ENCODE measurements at places on chromosomes 1 and 21. TPM values are rescaled to one million over a fixed set of nuclear protein-coding genes. Genes with fewer than 3 reads are reported as not detected.

DNA sequence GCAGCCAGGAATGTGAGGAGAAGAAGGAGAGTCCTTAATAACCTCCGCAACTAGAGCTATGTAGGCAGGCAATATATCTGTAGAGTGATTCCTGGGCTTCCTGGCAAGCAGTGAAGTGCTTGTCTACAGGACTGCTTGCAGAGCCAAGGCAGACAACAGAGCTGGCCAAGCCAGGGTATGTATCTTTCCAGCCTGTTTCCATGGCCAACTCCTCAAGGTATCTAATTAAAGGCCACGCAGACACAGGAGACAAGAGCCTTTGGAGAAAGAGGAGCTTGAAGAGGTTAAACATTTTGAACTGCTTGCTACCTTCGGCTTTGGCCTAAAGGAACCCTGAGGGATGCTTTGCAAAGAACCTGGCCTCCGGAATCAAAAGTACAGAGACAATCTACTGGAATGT, 137.4 kb downstream of the PIGK start:
- no peak for DNase-seq

Gene COL6A2
- polyA plus RNA-seq: 52.4 TPM

- DNase-seq: no peak
These were observed 5.7 kb downstream of the ZC3H12A start for GRCh38 chr1:37480125-37480466.

Gene PODN
- polyA plus RNA-seq: 1.4 TPM

- no peak for DNase-seq
These were observed 34.5 kb upstream of the BCAR3 start for GRCh38 chr1:93716163-93716562.

Gene GSTM5
- polyA plus RNA-seq: 9.1 TPM

- no peak for DNase-seq
These were observed 70.9 kb upstream of the SAMSN1 start for GRCh38 chr21:14617040-14617393.

- no peak for DNase-seq
These were observed 44.2 kb downstream of the CTH start for GRCh38 chr1:70455291-70455690.

DNA sequence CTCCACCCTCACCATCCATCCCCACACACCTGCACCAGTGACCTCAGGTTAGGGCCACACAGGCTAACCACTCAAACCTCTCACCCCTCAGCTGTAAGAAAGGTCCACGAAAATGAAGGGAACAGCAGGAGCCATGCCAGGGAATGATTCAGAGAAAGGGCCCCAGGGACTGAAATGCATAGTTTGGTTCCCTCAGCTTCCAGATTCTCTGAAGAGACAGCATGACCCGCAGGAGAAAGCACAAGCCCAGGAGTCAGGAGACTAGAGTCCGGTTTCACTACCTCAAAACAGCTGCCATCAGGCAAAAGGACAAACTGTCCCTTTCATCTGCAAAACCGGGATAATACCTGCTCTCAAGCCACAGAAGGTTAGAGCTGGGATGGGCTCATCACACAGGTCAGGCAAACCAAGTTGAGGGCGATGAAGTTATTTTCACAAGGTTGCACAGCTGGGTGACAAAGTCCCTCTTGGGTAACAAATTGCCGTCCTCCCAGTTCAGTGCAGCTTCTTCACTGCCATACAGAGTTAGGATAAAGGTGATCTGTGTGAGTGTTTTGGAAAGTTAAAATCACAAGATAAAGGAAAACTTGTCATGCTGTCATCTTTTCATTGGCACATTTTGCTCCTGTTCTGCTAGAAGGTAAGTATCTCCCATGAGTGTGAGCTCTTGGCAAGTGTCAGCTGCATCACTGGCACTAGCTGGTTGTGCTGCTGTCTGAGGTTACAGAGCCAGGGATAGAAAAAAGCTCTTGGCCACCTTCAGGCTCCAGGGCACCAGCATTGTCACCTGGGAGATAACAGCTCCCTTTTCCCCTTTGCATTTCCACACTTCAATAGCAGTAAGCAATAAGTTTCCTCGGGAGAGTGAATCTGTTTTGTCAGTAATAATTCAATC, 120.4 kb downstream of the KCNH1 start:
- DNase-seq: no peak

Gene DOCK7
- 11.0 TPM for polyA plus RNA-seq

Gene WNT2B
- 0.75 TPM for polyA plus RNA-seq

DNA sequence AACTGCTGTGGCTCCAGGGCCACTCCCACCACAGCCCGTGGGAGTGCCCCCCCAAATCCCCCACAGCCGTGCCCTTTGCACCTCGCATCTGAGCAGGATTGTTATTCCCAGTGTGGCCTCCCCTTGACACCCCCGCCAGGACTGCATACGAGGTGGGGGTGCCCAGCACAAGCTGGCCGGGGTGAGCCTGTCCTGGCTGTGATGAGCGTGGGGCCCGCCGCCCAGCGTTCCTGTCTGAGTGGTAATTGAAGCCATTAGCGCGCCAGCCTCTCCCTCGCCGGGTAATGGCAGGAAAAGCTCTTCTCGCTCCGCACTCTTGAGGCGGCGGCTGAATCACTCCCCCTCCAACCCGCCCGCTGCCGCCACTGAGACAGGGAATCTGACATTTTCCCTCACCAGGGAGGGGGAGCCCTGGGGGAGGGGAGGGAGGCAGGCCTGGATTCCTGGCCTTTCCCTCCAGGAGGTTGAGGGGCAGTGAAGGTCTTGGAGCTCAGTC, 27.7 kb downstream of the PTPRF start:
- peak; percentile 89 for DNase-seq

DNA sequence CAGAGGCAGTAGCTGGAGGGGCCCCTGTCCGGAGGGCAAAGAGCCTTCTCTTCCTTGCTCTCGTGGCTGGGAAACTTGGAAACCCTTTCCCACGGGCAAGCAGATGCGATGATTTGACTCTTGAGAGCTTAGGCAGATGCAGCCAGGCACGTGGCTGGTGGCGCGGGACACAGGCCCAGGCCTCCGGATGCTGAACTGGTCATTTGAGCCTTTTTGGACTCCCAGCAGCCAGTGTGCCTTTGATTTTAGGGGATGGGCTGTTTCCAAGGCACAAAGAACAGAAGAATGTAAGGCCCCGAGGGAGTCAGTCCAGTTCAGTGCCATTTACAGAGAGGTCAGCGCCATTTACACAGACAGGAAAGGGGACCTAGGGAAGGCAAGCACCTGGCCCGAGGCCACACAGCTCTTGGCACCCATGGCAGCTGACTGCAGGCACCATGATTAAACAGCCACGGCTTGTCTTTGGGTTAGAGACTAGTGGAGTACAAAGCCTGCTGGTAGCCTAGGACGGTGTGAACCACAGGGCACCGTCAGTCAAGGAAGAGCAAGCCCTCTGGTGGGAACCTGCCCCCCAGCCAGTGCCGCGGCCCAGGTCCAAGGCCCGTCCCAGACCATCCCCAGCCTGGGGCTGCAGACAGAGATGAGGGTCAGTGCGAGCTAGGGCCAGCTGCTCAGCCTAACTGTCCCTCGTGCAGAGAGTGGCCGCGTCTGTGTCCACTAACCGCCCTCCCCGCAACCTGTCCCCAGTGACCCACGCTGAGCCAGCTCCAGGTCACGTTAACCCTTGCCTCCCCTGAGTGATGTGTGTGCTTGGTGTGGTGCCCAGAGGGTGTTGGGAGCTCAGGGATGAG, 20.4 kb upstream of the CCDC27 start:
- no peak for DNase-seq

Gene PFKFB2
- polyA plus RNA-seq: 21.7 TPM

GRCh38 chr21:28016571-28016970, 976.1 kb downstream of the LTN1 start:
- no peak for DNase-seq

GRCh38 chr1:154352245-154352580, 26.9 kb downstream of the ATP8B2 start:
- DNase-seq: peak; percentile 70

DNA sequence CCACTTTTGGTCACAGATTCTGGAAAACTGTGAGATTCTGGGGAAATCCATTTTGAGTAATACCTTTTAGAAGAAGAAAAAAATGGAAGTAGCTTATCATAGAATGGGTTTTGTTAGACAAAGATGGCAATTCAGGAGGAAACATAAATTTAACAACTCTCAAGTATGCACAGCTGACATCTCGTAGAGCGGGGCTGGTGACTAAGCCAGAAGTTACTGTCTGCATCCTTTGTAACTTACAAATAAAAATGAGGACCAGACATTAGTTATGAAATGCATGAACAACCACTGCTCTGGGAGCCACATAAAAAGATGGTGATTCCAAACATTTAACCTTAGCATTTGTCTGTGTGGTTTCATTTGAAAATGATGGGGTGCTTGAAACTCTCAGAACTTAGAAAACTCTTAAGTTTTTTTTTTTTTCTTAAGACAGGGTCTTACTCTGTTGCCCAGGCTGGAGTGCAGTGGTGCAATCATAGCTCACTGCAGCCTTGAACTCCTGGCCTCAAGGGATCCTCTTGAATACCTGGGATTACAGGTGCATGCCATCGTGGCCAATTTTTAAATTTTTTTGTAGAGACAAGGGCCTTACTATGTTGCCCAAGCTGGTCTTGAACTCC, 49.2 kb upstream of the ATP5PO start:
- DNase-seq: no peak

DNA sequence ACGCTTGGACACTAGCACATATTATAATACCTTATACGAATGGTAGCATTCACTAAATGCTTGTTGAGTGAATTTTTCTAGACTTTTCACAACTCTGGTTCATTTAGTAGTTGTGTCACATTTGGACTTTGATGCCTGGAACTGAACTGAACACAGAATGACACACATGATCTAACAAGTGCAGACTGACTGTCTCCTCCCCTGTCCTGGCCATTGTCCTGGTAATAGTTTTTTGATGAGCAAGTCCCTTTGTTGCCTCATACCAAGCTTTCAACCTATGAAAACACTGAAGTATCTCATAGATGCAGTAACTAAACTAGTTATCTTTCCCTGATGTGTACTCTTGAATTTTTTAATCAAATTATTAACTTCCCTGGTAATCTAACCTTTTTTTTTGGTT, 66.4 kb downstream of the LRRC8D start:
- no peak for DNase-seq

Gene LIN28A
- not detected for polyA plus RNA-seq

- no peak for DNase-seq
These were observed 20.4 kb downstream of the USP33 start for GRCh38 chr1:77739235-77739634.

DNA sequence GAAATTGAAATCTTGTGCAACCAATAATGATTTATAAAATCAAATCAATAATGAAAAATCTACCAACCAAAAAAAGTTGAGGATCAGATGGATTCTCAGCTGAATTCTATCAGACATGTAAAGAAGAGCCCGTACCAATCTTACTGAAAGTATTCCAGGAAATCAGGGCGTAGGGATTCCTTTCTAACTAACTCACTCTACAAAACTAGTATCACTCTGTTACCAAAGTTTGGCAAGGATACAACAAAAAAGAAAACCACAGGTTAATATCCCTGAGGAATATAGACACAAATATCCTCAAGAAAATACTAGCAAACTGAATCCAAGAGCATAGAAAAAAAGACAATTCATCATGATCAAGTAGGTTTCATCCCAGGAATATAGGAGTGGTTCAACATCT, 52.8 kb upstream of the ADGRL4 start:
- no peak for DNase-seq

GRCh38 chr1:45479039-45479748, 11.8 kb downstream of the TESK2 start:
- no peak for DNase-seq

Gene SPAG17
- polyA plus RNA-seq: 8.7 TPM

- DNase-seq: peak; percentile 94
These were observed 4.2 kb downstream of the GSTM4 start for GRCh38 chr1:109659997-109660690.

- DNase-seq: no peak
These were observed 269.5 kb upstream of the NCAM2 start for GRCh38 chr21:20728691-20729090.

Gene AXDND1
- polyA plus RNA-seq: not detected
